ENCODE measurements at places on chromosomes 5 and 9. TPM values are rescaled to one million over a fixed set of nuclear protein-coding genes. Genes with fewer than 3 reads are reported as not detected.

The WDR38 gene
- total RNA-seq = not detected

The ABCA2 gene
- total RNA-seq = 33.8 TPM

The RFX3 gene
- 3.0 TPM for total RNA-seq

The TAF1L gene
- not detected for total RNA-seq

The SLCO6A1 gene
- not detected for total RNA-seq

The ZNF367 gene
- 2.5 TPM for total RNA-seq

The IFT74 gene
- total RNA-seq = 9.2 TPM

The TXNDC8 gene
- not detected for total RNA-seq

The ACSL6 gene
- total RNA-seq = 4.4 TPM

The MAMDC4 gene
- total RNA-seq = 12.9 TPM

The FCN2 gene
- total RNA-seq = not detected

The SLC36A3 gene
- not detected for total RNA-seq

The FLT4 gene
- total RNA-seq = 8.0 TPM

The CD74 gene
- total RNA-seq = 341 TPM

The GFI1B gene
- 0.25 TPM for total RNA-seq

The TRIM36 gene
- 0.50 TPM for total RNA-seq

The DRD1 gene
- total RNA-seq = not detected

The SLC45A2 gene
- not detected for total RNA-seq

The CCDC192 gene
- not detected for total RNA-seq

The PCDHAC1 gene
- total RNA-seq = 0.10 TPM

The RETREG1 gene
- 202 TPM for total RNA-seq

The SLC34A1 gene
- total RNA-seq = not detected

All from left ventricle myocardium superior (tissue), 1 donor.